ENCODE measurements at places on chromosomes 13 and 19.

GRCh38 chr19:17061691-17062090 is 13.6 kb downstream of the HAUS8 start:
- no peak for DNase-seq

GRCh38 chr13:89878904-89879303 is 1468.6 kb upstream of the MIR17HG start:
- DNase-seq, result no peak

DNA sequence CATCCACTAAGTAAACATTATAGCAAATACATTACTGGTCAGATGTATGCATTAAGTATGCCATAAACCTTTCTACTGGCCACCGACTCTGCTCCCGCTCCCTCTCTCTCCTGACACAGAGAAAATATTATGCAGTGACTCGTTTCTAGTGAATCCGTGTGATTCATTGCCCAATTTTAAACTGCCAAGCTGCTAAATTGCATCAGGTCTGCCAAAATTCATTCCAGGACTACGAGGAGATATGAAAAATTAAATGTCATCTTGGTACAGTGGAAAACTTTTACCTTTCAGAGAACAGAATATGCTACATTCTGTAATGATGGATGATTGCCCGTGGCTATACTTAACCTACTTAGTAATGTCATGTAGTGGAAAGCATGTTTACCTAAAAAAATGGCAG is 368.8 kb upstream of the TSHZ3 start:
- DNase-seq, result no peak

DNA sequence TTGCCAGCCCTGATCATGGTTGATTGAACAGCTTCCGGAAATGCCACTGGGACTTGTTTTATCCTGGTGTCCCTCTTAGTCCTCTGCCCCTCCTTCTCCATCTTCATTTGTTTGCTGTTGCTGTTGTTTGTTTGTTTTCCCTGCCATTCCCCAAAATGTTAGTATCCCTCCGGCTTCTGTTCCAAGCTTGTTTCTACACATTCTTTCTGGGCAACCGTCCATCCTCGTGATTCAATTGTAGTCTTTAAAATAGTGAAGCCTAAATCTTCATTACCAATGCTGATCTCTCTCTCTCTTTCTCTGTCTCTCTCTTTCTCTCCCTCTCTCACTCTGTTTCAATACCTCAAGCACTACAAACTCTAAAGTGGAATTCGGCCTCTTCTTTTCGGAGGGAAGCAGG is 649.3 kb upstream of the ARGLU1 start:
- no peak for DNase-seq

DNA sequence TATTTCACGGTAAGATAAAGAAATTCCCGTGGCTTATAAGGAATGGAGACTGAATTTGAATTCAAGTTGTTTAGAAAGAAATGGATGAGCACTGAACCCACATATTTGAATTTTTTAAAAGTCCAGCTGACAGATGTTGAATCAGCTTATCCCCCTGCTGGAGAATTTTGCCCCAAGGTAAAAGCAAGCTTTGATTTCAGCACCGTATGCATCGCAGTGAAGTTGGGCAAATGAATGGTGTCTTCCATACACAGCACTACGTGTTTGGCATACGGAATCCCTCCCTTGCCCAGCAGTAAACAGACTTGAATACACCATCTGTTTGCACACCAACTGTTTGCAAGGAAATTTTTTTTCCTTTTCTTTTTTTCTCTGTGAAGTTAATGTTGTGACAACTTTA is 77.5 kb upstream of the PEG3 start:
- DNase-seq, result no peak

DNA sequence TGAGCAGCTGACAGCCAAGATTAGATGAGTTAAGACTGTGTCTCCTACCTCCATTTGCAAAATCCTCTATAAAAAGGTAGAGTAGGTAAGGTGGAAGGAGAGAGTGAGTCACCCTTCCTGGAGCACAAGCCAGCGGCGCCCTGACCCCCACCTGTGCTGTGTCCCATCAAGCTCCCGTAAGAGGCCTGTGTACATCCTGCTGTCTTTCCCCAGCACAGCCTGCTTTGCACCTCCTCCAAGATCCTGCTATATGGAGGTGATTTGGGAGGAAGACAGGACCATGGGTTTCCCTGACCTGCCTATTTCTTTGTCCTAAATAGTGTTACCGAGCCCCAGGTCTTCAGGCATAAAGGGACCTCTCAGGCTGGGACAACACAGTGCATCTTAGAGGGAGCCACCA is 62.3 kb upstream of the UQCRFS1 start:
- DNase-seq, result no peak

DNA sequence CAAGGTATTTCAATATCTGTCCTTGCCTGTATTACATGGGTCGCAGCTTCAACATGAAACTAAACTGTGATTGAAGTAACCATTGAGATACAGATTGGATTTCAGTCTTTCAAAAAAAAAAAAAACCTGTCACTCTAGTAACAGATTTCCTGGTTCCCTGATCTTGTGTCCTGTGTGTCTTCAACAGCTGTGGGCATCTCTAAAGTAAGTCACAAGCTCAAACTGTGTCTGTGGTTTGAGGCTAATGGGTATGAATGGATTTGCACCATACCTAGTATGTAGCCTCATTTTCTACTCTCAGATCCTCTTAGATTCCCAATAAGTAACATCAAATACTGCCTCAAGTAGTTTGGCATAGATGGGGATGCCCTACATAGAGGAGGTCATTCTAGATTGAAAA is 300.1 kb downstream of the COG6 start:
- no peak for DNase-seq

DNA sequence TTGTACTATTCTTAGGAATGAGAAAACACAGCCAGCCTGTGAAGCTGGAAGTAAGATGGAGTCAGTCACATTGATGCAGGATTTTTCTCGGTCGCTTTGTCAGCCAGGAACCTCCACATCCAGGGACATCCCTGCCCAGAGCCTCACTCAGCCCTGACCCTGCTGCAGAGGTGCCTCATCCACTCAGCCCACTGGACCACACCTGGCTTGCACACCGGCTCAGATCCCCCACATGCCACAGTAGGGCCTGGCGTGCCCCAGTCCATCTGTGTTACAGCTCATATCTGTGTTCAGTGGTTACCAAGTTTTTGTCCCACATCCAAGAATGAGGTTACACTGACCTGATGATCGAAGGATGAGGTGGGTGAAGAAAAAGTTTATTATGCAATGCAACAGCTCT is 1315.4 kb downstream of the SLITRK1 start:
- DNase-seq, result no peak

GRCh38 chr19:43774103-43774939 is 6.5 kb downstream of the KCNN4 start:
- no peak for DNase-seq

- no peak for DNase-seq
Measured at GRCh38 chr13:44758630-44759383, 182.7 kb upstream of the TSC22D1 start.

GRCh38 chr13:26836626-26837025 is 76.0 kb upstream of the GPR12 start:
- no peak for DNase-seq

GRCh38 chr13:109383683-109384082 is 402.7 kb downstream of the IRS2 start:
- no peak for DNase-seq

DNA sequence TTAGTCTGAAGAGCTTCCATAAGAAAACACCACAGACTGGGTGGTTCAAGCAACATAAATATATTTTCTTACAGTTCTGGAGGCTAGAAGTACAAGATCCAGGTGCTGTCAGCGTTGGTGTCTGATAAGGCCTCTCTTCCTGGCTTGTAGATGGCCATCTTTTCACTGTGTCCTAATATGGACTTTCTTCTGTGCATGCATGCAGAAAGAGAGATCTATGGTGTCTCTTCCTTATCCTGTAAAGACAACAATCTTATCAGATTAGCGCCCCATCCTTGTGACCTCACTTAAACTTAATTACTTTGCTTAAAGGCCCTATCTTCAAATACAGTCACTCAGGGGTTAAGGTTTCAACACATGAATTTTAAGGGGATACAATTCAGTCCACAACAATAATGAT is 14.1 kb upstream of the NDFIP2 start:
- no peak for DNase-seq

DNA sequence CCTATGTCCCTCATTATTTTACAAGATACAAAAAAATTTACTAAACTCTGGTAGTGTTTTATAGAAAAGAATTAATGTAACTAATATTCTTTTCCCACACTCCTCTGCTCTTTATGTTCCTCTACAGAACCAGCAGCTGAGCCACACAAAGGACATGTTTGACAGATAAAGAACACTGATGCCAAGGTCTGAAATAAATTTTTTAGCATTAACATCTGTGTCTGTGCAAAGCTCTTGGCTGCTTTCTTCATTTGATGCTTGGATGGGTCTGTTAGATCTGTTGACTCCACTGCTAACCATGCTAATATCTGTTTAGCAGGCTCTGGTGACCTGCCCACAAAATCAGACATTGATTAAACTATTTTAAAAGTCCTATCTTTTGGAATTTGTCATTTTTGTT is 2363.8 kb downstream of the PCDH9 start:
- DNase-seq, result no peak

DNA sequence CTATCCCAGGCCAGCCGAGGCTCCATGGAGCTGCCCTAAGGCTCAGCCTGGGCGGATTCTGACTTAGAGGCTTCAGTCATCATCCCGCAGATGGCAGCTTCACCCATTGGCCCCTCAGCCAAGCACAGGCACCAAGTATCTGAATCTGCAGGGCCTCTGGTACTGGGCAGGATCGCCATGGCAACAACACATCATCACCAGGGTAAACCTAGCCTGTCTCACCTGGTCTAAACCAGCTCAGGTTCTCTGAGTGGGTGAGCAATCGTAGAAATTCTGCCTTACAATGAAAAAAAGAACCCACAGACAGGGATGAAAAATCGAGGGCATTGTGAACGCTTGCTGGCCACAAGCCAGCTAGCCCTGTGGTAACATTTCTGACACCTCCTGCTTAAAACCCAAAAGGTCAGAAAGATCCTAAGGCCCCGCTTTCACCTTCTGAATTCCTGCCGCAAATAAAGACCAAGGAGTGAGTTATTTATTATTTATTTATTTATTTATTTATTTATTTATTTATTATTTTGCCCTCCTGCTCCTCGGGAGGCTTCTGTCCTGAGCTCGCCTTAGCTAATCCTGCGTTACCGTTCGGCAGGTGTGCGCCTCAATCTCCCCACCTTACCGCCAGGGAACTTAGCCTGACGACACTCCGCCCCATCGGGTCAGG is 12.0 kb upstream of the CEACAM21 start:
- DNase-seq, result no peak

GRCh38 chr13:113584870-113585671 is 518 bp downstream of the TFDP1 start:
- no peak for DNase-seq

DNA sequence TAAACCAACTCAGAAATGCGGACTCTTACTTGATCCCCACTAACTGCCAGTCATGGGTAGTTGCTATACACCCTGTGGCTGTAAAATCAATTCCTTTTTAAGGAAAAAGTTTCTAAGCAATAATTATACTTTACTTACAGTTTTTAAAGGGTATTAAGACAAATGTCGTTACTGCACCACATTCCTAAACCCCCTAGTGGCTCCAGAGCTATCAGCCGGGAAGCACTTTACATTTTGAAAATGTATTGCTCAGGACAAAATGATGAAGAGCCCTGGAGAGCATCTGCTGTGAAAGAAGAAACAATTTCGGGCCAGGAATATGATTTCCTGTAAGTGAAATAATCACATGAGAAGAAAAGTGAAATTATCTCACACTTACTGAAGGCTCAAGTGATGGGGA is 36.7 kb downstream of the DCLK1 start:
- DNase-seq, result no peak

GRCh38 chr13:99051768-99052455 is 74.0 kb upstream of the DOCK9 start:
- no peak for DNase-seq

DNA sequence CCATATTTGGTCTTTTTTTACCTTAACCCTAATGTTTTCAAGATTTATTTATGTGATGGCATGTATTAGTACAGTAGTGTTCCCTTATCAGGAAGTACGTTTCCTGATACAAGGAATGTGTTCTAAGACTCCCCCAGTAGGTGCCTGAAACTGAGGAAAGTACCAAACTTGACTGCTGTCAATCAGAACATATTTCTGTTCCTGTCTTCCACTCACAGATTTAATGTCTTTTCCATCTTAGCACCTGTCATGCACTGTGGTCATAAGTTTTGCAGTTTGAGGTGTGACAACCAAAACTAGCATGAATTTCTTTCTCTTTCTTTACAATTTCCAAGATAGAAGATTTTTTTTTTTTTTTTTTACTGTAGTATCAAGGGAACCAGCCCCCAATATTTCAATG is 62.9 kb downstream of the LMO7 start:
- DNase-seq, result no peak

GRCh38 chr13:31043957-31044356 is 111.5 kb downstream of the TEX26 start:
- no peak for DNase-seq

- no peak for DNase-seq
Measured at GRCh38 chr19:1901940-1902404, 3.2 kb upstream of the ADAT3 start.

DNA sequence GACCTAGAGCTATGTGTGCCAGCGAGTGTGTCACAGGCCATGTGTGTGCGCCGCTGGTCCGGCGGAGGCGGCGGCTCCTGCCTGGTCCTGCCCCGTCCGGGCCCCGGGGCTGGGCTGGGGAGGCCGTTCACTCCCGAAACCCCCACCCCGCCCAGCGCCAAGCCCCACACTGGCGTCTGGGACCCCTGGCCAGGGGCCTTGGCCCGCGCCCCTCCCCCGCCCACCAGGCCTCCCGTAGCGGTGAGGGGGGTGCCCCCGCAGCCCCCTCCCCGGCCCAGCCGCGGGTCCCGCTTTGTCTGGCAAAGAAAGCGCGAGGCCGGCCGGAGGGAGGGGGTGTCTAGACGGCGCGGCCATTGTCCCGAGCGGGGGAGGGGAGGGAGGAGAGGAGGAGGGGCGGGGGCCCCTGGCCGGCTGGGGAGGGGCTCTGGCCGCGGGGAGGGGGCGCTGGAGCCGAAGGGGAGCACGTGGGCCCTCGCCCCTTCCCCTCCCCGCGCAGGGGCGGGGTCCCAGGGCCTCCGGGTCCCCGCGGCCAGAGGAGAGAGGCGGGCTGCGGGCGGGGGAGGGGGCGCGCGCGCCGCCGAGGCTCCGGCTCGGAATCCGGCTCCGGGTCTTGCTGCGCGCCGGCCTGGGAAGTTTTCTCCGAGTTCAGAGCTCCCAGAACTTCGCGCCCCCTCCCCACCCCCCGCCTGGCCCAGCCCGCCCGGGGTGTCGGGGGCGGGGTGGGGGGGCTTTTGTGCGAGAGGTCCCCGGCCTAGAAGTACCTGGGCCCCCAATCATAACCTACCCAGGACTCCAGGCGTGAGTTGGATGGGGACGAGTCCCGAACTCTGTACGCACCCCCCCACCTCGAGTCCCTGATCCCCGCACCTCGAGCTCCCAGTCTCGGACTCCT is 888 bp downstream of the NOTCH3 start:
- DNase-seq, result no peak
